NCI-H187 (cell line): ENCODE measurements at places on chromosomes 5 and 9.

DNA sequence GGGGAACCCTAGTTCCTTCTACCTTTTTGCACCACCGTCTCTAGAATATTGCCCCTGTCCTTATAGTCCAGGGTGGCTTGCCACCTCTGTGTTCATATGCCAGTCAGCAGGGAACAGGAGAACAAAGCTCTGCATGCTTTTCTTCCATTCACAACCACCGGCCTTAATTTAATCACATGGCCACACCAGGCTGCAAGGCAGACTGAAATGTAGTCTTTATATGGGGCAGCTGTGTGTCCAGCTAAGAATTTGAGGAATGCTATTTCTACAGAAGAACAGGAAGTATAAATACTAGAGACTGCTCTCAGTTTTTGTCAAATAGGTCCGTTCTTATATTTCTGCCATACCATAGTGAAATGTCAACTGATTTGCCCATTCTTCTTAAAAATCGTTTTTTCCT, 5.8 kb downstream of the C5orf22 start:
- DNase-seq, result no peak

DNA sequence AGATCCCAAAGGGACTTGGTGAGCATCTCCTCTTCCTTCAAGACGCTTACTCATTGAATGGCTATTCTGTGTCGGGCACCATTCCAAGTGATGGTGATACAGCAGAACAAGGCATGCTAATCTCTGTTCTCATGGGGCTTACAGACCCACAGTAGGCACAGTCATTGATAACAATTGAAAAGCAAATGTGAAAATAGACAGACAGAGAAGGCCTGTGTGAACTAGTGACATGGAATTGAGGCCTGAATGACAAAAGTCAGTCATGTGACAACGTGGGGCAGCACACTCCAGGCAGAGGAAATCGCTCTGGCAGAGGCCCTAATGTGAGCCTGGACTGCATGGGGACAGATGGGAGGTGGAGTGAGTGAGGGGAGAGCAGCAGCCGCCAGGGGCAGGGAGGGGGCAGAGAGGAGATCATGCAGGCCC, 70.7 kb upstream of the CPLX2 start:
- no peak for DNase-seq

DNA sequence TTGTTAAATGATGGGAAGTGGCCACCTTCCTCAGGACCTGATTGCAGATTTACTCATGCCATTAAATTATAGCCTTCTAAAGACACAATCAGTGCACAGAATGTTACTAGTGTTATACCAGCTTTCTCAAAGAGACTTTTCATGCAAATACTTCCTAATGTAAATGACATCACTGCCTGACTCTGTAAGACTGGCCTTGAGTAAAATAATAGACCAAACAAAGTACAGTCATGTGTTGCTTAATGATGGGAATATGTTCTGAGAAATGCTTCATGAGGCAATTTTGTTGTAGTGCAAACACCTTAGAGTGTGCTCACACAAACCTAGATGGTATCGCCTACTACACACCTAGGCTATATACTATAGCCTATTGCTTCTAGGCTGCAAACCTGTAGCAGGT, 17.0 kb upstream of the C1QTNF3 start:
- DNase-seq, result no peak

DNA sequence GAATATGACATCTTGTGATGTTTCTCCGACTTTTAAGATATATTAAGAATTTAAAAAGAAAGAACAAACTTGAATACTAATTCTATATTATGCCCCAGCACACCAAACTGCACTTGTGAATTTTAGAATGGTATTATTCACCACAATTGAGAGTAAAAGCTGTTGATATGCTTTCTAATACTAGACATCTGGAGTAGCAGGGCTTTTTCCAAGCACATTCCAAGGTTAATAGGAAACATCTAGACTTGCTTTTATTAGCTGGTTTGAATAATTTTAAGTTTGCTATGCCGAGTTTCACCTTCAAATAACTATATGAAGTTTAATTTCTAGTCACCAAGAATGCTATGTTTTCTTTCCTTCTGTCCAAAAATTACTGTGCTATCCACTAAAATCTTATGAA, 13.5 kb downstream of the NREP start:
- no peak for DNase-seq

GRCh38 chr9:134994926-134995791, 77.4 kb upstream of the FCN1 start:
- DNase-seq, result no peak

GRCh38 chr5:32712481-32713360, 1.6 kb downstream of the NPR3 start:
- DNase-seq, result no peak

GRCh38 chr9:133742849-133743444, 4.8 kb upstream of the SARDH start:
- DNase-seq, result no peak

GRCh38 chr5:126192226-126192625, 231.0 kb upstream of the GRAMD2B start:
- no peak for DNase-seq

GRCh38 chr5:145104106-145104505, 731.0 kb downstream of the PRELID2 start:
- DNase-seq, result no peak

DNA sequence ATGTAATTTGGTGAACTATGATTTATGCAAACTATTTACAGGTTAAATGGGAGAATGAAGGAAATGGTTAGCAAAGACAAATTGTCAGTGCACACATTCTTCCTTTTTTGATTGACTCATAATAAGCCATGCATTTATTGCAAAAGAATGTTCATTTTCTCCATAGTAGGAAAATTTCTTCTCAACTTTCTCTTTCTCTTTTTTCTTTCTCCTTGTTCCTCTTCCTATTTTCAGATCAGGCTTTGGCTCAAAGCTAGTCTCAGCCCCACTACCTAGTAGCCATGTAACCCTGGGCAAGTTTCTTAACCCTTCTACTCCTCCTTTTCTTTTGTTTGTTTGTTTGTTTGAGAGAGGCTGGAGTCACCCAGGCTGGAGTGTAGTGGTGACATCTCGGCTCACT, 156.6 kb downstream of the PIK3R1 start:
- no peak for DNase-seq

GRCh38 chr5:108830705-108831276, 83.1 kb downstream of the FER start:
- no peak for DNase-seq

DNA sequence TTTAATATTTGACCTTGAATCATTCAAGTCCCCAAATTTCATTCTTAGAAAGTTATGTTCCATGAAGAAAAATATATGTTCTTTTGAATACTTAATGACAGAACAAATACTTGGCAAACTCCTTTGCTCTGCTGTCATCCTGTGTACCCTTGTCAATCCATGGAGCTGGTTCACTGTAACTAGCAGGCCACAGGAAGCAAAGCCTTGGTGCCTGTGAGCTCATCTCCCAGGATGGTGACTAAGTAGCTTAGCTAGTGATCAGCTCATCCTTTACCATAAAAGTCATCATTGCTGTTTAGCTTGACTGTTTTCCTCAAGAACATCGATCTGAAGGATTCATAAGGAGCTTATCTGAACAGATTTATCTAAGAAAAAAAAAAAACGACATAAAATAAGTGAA, 65.4 kb downstream of the WDR41 start:
- no peak for DNase-seq

DNA sequence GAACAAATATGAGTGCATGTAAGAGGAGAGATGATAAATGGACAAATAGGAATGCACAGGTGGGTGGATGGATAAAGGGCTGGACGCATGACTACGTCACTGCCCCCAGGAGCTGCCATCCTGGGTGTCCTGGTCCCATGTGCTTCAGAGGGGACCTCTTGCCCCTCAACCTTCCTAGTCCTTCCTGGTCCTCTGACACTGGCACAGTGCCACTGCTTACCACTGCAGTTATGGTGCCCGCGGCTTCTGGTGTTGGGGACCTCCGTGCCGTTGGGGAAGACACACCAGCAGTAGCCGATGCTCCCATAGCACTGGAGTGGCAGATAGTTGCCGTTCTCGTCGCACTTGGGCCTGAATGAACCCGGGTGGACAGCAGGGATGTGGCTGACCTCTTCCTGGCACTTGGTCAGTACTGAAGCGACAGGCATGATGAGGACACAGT, 9.8 kb downstream of the CD74 start:
- no peak for DNase-seq

- DNase-seq, result no peak
Measured at GRCh38 chr9:18500451-18500850, 26.5 kb downstream of the ADAMTSL1 start.

GRCh38 chr5:113735751-113736150, 222.3 kb downstream of the YTHDC2 start:
- no peak for DNase-seq

DNA sequence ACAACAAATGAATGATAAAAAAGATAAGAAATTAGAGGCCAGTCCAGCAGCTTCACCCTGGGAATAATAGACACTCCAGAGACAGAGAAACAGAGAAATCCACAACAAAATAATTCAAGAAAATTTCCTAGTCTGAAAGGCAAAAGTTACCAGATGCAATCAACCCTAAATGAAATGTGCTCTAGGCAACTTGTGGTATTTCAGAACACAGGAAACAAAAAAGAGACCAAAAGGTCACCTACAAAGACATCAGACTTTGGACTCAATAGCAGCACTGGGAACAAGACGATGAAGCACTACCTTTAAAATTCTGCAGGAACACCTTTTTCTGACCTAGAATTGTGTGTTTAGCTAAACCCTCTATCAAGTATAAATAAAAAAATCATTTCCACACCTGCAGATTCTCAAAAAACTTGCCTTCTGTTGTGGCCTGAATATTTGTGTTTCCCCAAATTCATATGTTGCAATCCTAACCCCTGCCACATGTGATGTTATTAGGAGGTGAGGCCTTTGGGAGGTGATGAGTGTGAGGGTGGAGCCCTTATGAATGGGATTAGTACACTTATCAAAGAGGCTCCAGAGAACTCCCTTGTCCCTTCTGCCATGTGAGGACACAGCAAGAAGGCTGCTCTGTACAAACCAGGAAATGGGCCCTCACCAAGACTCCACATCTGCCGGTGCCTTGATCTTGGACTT, 5.9 kb upstream of the MAPK9 start:
- DNase-seq, result no peak

DNA sequence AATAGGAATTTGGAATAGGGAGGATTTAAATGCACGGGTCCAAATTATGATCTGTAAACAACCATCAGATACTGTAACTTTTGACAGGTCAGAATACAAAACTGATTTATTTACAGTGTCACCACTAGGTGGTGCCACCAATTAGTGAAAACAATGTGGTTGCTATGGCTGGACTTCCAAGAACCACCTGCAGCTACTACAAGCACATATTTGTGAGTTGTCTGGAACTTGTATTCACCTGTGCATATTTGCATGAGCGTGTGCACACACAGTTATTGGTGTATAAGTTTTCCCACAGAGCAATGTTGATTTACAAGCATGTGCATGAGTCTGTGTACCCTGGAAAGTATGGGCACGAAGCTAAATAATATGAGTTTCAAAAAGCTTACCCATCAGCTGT, 3.0 kb upstream of the HRCT1 start:
- no peak for DNase-seq

- peak; percentile 25 for DNase-seq
Measured at GRCh38 chr9:36873247-36873875, 160.7 kb downstream of the PAX5 start.

GRCh38 chr9:75914883-75915452, 24.5 kb downstream of the PCSK5 start:
- DNase-seq, result no peak

GRCh38 chr9:121220996-121221663, 19.5 kb upstream of the RAB14 start:
- DNase-seq, result no peak

GRCh38 chr9:74556685-74557084, 59.5 kb downstream of the RORB start:
- no peak for DNase-seq

- no peak for DNase-seq
Measured at GRCh38 chr9:109253637-109254284, 67.1 kb downstream of the EPB41L4B start.

DNA sequence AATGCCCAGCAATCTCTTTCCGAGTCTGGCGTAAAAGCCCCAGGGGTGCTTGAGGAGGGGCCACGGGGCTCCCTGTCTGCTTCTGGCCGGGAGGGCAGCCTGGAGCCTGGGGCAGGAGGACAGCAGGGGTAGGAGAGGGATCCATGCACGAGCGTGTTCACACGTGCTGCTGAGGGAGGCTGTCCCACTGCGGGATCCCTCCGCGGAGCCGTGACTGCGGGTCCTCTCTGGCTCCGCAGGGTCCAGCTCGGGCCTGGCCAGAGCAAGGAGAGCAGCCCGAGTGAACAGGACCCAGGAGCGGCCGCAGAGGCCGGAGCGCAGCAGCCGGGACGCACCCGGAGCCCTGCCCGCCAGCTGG, 78.4 kb downstream of the ZNF354C start:
- DNase-seq, result no peak

DNA sequence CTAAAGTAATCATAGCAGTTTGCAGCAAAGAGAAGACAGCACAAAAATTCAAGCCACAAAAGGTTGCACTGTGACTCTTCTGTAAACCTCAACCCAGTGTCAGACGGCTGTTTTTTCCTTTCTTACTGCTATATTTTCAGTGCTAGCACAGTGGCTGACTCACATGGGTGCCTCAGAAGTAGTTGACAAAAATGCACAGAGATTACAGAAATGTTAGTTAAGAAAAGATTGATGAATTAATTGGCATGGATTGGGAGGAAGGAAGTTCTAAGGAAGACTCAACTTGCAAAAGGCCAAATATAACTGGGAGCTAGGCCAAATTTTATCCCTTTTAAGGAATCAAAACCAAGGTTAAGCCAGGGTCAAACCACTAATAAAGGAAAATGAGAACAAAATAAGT, 43.7 kb upstream of the ITGA1 start:
- no peak for DNase-seq

DNA sequence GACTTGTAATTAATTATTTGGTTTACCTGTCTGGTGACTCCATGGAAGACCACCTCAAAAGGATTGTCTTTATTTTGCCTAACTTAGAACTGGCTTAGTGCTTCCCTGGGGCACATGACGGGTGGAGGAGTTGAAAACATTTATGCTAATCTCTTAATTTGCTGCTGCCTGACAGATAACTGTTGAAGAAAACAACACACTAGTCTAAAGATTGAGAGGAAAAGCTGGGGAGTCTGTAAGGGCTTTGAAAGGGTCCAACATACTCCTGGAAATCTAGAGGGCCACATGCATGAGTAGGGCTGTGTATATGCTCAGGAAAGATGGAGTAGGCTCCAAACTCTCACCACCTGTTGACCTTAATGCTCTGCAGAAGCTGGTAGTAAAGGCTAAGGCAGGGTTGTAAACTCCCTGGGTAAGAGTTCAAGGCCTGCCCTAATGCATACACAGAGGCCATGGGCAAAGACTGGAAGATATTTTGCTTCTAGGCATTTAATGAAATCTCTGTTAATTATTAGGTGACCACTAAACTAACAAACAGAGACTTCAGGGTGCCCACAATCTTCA, 40.7 kb downstream of the NR3C1 start:
- DNase-seq, result no peak

GRCh38 chr9:127081250-127082185, 40.9 kb downstream of the ANGPTL2 start:
- no peak for DNase-seq

- no peak for DNase-seq
Measured at GRCh38 chr5:173645437-173645807, 29.0 kb upstream of the BOD1 start.

GRCh38 chr5:50751064-50751657, 84.7 kb downstream of the PARP8 start:
- peak; percentile 41 for DNase-seq

GRCh38 chr5:159047086-159047485, 52.6 kb downstream of the EBF1 start:
- no peak for DNase-seq
